Hematopoietic multipotent progenitor cell treated with erythropoietin and hydrocortisone succinate and interleukin-3 and kit ligand, for 8 days (in vitro differentiated cells): ENCODE measurements at places on chromosomes 13 and 19.

GRCh38 chr19:2181633-2181997 lies 17.9 kb downstream of the DOT1L start:
- DNase-seq, result no peak

- no peak for DNase-seq
Observed at GRCh38 chr19:16191216-16191908, 6.2 kb downstream of the FAM32A start.

DNA sequence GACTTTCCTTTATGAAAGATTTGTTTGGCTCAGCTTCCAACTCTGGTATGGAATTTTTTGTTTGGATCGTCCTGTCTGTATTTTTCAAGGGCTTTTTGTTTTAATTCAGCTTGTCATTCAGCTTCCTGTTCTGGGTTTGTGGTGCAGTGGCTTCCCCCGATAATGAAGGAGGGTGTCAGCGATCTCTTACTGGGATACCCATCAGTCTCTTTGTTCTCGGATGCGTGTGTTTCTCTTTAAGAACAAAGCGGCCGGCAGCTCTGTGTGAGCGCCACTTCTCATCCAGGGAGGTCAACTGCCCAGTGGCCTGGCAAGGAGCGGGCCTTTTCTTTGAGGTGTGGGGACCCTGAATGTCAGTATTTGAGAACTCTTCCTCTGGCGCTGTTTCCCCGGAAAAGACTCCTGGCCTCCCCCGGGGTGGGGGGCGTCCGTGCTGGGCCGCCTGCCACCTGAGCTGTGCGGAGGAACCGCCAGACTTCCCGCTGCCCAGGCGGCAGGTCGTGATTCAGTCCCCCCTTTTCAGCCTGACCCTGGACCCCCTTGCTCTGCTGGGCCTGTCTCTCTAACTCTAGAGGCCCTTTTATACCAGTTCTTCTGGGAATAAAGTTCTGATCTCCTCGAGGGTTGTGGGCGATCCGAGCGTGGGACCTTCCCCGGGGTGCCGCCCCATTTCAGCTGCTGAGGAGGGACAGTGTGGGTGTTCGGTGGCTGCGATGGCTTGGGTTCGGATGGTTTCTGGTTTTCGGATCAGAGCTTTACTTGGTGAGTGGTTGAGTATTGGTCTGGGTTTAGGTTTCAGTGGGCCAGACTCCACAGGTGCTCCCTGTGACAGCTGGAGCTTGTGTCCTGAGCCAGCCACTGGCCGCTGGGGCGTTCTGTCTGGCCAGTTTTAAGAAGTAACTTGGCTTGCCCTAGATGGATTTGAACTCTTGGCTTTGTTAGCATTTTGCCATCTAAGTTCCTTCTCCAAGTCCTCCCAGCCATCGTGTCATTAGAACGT lies 3.4 kb downstream of the SF3A2 start:
- peak; percentile 74 for DNase-seq

DNA sequence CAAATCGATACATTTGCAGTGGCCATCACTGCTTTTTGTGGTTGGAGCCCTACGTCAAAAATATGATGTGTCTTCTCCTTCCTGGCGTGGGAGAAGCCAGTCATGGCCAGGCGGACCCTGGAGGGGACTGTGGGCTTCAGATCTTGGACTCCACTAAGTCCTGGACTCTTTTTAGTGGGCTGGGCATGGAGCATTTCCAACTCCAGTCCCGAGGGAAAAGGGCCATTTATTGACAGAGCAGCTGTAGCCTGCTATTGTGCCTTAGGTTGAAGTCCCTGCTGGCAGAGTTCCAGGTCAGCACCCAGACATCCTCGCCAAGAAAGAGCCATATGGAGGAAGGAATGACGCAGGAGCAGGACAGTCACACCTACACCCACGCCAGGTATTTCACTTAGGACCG lies 179.2 kb upstream of the ZNF507 start:
- DNase-seq, result no peak

GRCh38 chr19:2132731-2133490 lies 18.5 kb downstream of the AP3D1 start:
- no peak for DNase-seq

GRCh38 chr13:73607489-73608156 lies 526.6 kb downstream of the KLF12 start:
- DNase-seq, result no peak

DNA sequence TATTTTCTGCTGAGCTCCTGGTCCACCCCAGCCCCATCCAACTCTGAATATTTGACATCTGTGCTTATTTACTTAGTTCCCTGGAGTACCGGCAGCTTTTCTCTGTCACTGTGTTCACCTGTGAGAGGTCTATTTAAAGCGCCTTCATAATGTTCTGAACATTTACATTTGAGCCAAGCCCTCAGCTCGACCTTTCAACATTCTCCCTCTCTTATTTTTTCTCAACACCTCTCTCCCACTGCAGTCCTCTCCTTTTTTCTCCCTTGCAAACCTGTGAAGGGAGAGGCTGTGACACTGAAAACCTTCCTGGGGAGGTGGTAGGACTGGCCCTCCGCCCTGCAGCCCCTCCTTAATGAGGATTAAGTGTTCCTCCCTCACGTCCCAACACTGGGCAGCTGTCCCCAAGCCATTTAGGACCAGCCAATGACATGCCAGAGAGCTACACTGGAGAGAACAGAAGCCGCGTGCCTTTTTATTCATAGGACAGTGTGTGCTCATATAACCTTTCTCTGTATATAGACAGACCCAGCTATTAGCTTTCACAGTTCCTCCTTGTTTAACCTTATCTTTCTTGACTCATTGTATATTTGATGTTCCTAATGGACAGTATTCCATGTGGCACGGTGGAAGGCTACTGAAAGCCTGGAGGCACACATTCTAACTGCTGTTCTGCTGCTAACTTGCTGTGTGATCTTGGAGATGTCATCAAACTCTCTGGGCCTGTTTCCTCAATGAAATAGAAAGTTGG lies 134.8 kb downstream of the NUFIP1 start:
- no peak for DNase-seq

DNA sequence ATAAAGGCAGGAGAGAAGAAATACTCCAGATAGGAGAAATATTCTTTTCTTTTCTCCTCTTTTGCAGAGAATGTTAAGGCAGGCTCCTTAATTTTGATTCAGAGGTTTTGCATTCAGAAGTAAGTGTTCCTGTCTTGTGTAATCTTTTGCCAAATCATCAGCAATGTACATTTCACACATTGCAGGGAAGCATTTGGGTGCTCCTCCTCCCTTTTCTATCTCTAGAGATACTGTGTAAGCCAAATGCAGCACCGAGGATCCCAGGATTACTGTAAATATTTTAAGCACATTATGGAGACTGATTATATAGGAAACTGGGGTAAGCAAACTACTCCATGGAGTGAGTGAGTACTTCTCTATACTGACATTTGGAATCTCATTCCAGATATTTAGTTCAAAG lies 7.2 kb downstream of the ATP8A2 start:
- peak; percentile 35 for DNase-seq

DNA sequence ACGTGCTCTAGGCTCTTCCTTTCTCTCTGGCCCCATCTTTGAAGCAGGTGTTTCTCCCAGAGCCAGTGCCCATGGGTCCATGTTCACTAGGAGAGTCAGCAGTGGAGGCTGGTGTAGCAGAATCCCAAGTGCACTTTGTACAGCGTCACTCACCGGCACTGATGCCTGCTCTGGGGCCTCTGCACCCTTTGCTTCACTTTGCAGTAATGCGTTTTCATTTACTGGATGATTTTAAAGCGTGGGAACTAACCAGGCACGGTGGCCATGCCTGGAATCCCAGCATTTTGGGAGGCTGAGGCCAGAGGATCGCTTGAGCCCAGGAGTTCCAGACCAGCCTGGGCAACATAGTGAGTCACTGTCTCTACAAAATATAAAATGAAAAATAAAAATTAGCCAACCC lies 30.7 kb downstream of the SLC25A42 start:
- no peak for DNase-seq

GRCh38 chr13:101382086-101382485 lies 34.2 kb downstream of the NALCN start:
- DNase-seq, result no peak

GRCh38 chr13:101996954-101997353 lies 404.9 kb downstream of the FGF14 start:
- DNase-seq, result no peak

DNA sequence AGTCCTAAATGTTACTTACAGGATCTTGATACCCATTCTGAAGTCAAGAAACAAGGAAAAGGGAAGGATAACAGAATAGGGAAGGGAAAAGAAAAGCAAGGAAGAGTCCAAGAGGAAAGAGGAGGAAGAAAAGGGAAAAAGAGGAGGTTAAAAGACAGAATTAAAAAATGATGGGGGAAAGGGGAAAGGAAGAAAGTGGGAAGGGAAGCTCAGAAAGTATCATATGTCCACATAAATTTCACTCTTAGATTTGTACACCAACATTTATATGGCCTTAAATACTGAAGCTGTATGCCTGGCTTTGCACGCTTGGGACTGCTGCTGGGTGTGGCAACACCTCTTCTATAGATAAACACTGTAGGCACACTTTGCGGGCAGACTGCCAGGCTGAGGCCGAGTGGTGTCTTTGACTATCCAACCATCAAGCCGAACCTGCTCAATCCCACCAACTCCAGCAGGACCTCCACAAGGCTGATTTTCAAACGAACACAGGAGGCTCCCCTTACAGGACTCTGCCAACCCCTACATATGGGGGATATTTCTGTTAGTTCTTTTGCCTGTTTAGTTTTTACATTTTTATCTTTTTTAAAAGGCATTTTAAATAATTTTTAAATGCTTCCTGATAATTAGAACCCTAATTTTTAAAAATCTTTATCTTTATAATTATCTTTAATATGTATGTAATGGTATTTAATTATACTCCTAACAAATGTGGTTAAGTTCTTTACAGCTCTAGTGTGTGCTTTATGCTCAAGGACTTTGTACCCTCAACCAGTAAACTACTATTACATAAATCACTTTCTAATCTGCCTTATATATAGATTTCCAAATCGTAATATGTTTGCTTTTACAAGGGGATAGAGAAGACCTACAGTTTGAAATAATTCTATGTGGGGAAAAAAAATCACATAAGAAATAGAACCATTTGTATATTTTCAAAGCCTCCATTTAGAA lies 154.2 kb downstream of the DIAPH3 start:
- peak; percentile 95 for DNase-seq

DNA sequence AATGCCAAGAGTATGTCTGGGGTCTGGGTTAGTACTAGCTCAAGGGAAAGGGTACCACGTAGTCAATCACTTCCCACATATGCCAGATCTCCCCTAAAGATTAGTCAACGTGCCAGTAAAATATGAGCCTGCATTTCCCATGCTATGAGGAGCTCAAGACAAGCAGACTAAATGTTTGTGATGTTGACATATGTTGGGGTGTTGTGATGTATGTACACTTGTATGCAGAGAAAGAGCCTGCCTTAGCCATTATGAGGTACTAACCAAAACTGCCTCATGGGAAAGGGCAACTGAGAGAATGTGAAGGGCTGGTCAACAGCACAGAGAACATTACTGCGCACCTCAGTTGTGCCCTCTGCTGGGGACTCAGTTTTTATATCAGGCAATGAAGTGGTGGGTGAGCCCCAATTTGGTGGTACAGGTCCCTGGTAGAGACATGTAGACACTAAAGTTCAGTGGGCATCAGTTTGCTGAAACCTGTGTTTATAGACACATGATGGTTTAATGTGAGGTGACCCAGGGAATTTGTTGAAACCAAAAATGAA lies 287.0 kb downstream of the DCT start:
- peak; percentile 9 for DNase-seq

DNA sequence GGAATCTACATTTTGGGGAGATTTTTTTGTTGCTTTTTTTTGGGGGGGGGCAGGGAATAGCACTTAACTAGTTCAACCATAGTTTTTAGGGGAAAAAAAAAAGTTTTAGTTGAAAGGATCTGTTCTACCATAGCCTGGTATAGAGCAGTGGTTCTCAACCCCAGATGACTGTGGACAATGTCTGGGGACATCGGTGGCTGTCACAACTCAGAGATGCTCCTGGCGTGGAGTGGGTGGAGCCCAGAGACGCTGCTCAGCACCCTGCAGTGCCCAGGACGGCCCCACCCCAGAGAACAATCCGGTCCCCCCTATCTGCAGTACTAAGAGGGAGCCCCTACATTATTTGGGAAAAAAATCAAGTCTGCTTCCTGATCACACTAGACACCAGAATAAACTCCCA lies 8.3 kb downstream of the GNG7 start:
- DNase-seq, result no peak

DNA sequence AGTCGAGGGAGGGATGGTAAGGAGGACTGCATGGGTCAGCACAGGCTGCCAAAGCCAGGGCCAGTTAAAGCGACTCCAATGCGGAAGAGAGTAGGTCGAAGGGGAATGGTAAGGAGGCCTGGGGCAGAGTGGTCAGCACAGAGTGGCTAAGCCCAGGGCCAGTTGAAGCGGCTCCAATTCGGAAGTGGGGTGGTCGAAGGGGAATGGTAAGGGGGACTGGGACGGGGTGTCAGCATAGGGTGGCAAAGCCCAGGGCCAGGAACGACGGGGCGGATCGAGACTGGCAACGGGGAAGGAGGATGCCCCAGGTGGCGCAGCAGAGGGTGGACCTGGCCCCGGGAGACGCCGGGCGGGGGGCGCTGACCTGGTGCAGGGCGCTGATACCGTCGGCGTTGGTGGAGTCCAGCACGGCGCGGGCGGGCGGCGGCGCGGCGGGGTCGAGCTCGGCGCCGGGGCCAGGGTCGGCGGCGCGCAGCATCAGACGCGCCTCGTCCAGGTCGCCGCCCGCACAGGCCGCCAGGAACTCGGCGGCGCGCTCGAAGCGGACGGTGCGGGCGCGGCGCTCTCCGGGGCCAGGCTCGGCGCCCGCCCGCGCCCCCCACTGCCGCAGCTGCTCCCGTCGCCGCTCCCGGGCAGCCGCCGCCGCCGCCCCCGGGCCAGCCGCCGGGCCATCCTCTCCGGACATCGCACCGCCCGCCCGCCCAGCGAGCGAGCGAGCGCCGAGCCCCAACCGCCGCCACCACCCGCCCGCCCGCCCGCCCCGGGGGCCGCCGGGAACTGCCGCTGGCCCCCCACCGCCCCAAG lies at the start of gene PPP1R12C:
Gene PPP1R12C (minus strand): TSS at position 779 of the 804 bp plus-strand sequence. CDS start 94 bp downstream, at position 685.
- DNase-seq, result no peak

DNA sequence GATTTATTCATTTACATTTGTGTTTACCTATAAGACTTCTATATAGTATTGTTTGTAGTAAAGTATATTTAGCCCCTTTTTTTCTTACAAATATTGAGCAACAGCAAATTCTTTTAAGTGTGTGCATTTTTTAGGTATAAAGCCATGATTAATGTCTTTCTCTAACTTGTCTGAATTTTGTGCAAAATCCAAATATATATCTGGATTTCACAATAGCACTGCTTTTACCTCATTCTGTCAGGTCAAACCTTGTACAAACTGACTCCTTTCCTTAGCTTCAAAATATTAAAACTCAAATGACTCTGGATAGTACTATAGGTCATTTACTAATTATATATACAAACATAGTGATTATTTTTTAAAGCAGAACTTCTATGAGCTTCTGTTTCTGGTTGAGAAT lies 563.0 kb upstream of the SPRY2 start:
- no peak for DNase-seq
